ENCODE measurements at places on chromosomes 12 and 14.
A peak's percentile ranks its signal among the peaks of the same experiment; 100 is the strongest.

DNA sequence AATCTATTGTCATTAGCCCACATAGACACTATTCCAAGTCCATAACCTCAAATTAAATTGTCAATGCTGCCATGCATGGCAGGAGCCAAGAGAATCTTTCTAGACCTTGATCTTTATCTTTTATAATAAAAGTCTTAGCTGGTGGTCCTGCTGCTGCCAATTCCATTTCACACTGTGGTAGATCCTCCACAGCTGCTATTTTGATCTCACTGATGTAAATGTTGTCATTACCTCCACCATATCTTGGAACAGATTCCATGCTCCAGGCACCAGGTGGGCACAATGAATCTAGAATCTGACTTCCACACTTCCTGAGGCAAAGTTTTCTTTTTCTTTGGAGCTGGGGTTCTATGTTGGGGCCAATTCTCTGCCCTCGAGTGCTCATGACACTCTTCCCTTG lies 161.2 kb downstream of the TMTC3 start:
- DNase-seq = no peak

DNA sequence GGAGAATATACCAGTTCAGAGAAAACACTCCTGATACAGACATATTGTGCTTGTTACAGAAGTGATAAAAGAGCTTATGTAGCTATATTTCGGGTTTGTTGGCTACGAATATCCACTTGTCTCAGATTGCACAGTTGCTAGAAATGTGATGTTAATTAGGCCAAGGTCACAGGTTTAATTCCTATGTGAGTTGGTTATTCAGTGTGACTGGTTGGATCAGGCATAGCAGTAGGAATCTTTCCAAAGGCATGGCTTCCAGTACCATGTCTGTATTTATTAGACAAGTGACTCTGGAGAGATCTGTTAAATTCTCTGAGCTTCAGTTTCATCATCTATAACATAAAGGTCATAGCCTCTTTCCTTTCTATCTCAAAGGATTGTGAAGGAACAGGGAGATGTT lies 152.7 kb upstream of the KITLG start:
- DNase-seq = no peak

DNA sequence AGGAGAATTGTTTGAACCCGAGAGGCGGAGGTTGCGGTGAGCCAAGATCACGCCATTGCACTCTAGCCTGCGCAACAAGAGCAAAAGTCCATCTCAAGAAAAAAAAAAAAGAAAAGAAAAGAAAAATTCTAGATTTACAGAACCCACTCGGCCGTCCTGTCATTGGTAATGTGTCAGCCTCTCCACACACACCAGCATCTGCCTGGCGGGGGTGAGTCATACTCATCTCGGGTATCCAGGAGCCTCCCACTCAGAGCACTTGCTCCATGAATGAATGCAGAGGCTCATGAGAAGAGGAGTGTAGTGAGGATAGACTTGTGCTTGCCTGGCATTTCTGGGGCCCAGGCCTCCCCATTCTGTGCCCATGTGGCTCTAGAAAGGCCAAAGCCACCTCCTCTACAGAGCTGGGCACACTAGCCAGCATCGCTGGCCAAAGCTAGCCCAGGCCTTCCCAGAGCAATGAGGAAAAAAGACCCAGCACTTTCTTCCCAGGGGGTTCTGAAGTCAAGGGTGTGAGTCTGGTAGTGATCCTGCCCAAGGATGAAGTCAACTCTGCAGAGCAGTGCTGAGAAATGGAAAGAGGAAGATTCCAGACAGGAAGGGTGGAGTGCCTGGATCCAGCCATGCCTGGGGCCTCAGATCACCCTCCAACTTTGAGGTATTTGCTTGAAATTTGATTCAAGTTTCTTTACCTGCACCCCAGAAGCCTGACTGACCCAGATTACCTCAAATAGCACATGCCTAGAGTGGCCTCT lies 31.2 kb upstream of the KLC1 start:
- DNase-seq = no peak

GRCh38 chr12:32063796-32064195 lies 42.9 kb upstream of the BICD1 start:
- DNase-seq = no peak

DNA sequence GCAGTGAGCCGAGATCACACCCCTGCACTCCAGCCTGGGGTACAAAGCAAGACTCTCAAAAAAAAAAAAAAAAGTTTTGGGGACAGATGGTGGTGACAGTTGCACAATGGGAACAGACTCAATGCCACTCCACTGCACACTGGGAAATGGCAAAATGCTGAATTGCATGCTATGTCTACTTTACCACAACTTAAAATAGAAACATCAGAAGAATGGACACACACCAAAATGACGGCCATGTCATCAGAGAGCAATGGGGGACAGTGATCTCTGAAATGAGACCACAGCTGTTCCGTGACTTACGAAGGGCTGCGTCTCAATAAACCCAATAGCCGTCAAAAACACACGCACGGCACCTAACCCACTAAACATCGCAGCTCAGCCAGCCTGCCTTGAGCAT lies 13.7 kb downstream of the DDX54 start:
- DNase-seq = no peak

DNA sequence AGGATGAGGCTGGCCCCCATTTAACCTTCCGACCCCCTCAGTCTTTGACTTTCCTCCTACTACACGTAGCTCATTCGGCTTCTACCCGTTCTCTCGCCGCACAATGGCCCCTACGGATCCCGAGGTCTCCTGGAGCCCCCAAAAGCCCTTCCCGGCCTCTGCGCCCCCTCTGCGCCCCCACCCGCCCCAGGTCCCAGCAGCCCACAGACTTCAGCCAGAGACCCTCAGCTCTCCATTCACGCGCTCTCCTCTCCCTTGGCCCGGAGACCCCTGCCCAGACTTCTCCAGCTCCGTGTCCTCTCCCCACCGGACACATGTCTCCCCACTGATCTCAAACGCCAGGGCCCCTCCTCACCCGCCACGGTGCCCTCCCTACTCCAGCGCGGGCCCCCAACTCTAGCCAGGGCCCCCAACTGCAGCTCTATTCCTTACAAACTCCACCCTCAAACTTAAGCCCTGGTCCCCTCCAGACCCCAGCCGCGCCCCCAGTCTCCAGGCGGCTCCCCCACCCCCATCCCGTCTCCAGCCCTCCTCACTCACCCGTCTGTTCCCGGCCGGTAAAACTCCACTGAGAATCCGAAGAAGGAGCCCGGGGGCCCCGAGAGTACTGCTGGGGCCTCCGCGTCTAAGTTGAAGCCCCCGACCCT lies 502 bp downstream of the ITGA5 start:
- DNase-seq = no peak

- peak; percentile 48 for DNase-seq
Measured at GRCh38 chr12:54173066-54173726, 15.6 kb downstream of the SMUG1 start.

- DNase-seq = no peak
Measured at GRCh38 chr12:50248883-50249282, 34.4 kb downstream of the LIMA1 start.

- DNase-seq = no peak
Measured at GRCh38 chr14:46464341-46464740, 187.2 kb downstream of the RPL10L start.

- DNase-seq = no peak
Measured at GRCh38 chr12:46332260-46332659, 40.3 kb downstream of the SLC38A2 start.

DNA sequence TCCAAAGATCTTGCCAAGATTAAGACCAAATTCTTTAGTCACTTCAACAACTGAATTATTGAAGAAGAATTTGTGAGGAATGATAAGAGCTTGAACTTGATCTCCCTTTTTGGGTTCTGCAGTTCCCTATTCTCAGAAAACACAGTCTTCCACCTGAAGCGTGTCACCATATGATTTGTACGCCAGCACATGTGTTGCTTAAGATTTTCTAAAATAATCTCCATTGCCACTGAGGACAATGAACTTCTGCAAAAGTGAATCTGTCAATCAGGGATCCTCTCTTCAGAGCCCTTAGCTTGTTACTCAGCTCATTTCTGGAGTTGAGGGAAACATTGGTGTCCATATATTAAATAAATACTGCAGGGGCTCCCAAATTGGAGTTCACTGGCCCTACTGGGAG lies 4.2 kb upstream of the SPIC start:
- DNase-seq = no peak

DNA sequence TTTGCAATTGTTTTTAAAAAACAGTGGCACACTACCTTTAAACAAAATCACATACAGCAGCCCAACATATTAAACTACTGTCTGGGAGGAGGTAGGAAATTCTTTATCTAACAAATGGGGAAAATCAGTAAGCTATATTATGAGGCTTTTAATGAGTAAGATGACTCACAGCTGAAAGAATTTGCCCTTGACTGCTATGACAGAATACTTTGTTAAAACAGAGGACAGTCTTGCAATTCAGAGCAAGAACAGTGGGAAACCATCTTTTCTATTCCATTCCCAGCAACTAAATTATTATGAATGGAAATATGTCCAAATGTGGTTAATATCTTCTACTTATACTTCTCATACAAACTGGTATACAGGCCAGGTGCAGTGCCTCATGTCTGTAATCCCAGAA lies 49.2 kb upstream of the SGPP1 start:
- DNase-seq = no peak

GRCh38 chr14:42947991-42948390 lies 1341.3 kb downstream of the LRFN5 start:
- DNase-seq = no peak

- peak; percentile 91 for DNase-seq
Measured at GRCh38 chr14:52068615-52069306, at the start of gene NID2. NID2 (minus strand) TSS chr14:52069059; CDS start chr14:52068994, 65 bp downstream.

DNA sequence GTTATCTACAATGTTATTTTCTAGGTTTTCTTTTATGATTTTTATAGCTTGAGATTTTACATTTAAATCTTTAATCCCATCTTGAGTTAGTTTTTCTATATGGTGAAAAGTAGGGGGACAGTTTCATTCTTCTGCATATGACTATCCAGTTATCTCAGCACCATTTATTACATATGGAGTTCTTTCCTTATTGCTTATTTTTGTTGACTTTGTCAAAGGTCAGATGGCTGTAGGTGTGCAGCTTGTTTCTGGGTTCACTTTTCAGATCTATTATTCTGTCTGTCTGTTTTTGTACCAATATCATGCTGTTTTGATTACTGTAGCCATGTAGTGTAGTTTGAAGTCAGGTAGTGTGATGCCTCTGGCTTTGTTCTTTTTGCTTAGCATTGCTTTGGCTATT lies 477.3 kb downstream of the TMEM117 start:
- DNase-seq = no peak

DNA sequence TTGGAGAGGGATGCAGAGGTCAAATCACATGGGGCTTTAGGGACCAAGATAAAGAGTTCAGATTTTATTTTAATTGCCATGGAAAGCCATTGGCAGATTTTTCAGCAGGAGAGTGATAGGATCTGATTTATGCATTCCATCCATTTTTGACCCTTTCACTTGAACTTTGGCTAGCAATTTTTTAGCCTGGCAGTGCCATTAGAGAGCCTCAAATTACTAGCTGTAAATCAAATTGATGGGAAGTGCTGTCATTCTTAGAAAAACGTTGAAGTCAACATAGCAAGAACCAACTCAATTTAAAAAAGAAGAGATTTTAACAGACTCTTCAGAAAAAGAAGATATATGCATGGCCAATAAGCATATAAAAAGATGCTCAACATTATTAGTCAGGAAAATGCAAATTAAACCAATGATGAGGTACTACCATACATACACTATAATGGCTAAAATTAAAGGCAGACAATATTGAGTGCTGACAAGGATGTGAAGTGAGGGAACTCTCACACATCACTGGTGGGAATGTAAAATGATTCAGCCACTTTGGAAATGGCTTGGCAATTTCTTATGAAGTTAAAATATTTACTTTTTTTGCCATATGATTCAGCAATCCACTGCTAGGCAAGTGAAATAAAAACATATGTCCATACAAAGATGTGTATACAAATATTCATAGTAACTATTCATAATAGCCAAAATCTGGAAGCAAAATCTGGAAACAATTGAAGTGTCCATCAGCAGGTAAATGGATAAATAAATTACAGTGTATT lies 89.7 kb downstream of the PTCSC3 start:
- DNase-seq = no peak

DNA sequence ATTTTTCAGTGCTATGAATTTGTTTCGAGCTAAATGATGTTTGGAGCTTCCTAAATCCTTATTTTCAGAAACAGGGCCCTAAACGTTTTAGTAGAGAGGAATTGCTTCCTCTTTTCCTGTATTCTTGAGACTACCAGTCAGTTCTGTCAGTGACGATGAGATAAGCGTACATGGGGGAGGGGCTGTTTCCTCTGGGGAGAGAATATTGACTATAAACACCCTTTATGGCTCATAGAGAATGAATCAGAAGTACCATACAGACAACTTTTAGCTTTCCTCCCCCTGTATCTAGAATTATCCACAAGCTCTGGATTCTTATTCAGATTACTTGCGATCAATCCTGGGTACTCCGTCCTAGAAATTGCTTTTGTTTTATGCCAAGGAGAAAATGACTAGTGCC lies 5.1 kb downstream of the TBK1 start:
- no peak for DNase-seq

- no peak for DNase-seq
Measured at GRCh38 chr14:106879241-106879640, 1352.9 kb downstream of the TMEM121 start.

DNA sequence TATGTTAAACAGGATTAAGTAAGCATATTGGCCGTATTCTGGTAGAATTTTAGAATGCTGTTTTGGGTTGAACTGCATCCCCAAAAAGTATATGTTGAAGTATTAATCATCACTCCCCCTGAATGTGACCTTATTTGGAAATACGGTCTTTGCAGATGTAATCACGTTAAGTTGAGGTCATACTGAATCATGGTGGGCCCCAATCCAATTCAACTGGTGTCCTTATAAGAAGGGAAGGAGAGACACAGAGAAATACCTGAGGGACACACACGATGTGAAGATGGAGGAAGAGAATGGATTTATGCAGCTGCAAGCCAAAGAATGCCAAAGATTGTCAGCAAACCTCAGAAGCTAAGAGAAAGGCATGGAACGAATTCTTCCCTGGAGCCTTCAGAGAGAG lies 268.6 kb downstream of the ITPR2 start:
- DNase-seq = no peak

DNA sequence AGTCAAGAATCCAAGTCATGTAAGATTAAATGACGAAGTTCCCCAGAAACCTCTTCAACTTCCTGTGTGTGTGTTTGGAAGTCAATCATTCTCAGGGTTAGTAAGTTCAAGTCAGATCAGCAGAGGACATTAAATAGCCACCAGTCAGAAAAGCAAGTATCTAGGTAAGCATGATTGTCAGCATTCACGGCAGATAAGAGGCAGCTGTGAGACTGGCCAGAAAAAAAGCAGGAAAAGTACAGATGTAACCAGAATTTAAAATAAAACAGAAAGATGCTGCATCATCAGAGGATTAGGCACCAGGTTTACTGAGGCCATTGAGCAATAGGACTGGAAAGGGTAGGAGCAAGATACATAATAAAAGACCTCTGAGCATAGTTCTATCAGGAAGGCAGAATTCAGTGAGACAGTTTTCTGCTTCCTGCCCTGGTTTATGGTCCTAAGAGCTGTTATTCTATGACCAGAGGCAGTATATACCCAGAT lies 606.9 kb downstream of the FSCB start:
- DNase-seq = no peak

DNA sequence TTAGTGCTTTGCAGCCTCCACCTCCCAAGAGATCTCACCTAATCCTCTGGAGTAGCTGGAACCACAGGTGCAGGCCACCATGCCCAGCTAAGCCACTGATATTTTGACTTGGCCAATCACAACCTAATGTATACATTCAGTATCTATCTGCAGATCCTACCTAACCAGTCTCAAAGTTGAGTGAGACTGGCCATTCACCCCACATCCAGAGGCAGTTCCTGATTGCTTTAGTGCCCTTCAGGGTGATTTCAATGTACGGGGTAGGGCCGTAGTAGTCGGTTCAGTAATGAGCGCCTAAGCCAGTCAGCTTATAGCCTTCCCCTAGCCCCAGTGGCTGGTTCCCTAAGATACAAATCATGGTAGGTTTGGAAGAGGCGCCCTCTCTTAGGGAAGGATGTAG lies 27.4 kb upstream of the FBXO34 start:
- no peak for DNase-seq

All from H9 (cell line).